ENCODE measurements at places on chromosomes 3 and 15. TPM values are rescaled to one million over a fixed set of nuclear protein-coding genes. Genes with fewer than 3 reads are reported as not detected.

The TAGLN3 gene
- total RNA-seq = 9.0 TPM

The ABHD17C gene
- 20.6 TPM for total RNA-seq

The ITPKA gene
- 0.89 TPM for total RNA-seq

The PLCB2 gene
- 2.5 TPM for total RNA-seq

The CTXND1 gene
- 1.1 TPM for total RNA-seq

The RFT1 gene
- 22.0 TPM for total RNA-seq

The RTP3 gene
- not detected for total RNA-seq

The WDR93 gene
- total RNA-seq = 1.3 TPM

The TRPM1 gene
- not detected for total RNA-seq

The OCA2 gene
- total RNA-seq = 0.79 TPM

The GASK1A gene
- total RNA-seq = 2.3 TPM

The SEMA6D gene
- total RNA-seq = 10.6 TPM

The PRSS50 gene
- total RNA-seq = 1.9 TPM

The SUSD5 gene
- 1.1 TPM for total RNA-seq

The ANKRD34C gene
- total RNA-seq = not detected

The IL12A gene
- total RNA-seq = not detected

The BCHE gene
- total RNA-seq = 1.1 TPM

The SEMA7A gene
- 1.9 TPM for total RNA-seq

Measured in progenitor cell of endocrine pancreas (in vitro differentiated cells).